ENCODE measurements at places on chromosomes 3 and 15.

DNA sequence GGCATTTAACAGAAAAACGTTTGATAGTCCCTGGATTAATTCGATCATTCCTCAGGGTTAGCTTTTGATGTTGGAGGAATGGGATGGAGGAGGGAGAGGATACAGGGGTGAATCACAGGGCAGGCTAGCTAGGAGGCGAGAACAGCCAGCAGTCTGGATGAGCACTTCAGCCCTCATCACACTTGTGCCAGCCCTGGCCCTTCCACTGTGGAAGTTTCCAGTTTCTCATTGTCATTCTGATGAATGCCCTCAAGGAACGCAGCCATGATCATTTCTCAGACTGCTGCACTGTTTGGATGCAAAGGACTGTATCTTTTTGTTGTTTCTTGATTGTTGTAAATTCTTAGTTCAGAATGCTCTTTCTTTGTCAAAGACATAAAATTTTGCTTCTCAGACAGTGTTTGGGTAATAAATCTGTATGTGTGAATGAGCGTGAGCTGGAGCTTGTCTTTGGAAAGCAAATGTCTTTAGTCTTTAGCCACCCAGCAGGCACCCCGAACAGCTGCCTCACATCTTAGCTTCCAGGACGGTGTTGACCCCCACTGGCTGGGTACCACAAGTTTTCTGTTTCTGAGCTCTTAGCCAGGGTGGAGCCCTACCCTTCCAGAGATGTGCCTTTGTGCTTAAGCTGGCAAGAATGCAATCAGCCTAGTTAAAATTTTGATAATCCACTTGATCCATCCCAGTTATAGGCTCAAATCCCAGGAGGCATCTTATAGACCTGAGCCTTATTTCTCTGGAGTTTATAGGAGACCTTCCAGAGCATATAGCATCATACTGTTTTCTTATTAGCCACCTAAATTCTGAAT lies 121.1 kb downstream of the PDCD6IP start:
- no peak for DNase-seq

DNA sequence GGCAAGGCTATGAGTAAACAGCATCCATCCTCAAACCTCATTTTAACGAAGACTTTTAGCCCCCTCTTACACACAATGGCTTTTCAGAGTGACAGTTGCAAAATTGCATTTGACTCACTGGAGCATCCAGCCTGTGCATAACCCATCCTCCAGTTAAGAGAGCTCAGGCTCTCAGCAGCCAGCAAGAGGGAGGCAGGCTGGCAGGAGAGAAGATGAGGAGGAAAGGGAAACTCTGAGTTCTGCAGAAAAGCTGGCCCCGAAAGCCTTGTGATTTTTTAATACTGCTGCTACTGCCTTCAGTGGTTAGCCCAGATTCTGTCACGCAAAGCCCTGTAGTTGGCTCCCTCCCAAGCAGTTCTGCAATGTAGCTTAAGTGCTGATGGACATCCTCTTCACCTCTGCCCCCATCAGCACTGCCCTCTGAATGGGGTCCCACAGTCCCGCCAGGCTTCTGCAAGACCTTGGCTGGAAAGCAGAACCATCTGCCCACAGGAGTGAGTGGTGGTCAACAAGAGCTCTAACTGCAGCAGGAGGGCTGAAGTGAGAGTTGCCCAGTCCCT lies 371.3 kb downstream of the EPHB1 start:
- no peak for DNase-seq

DNA sequence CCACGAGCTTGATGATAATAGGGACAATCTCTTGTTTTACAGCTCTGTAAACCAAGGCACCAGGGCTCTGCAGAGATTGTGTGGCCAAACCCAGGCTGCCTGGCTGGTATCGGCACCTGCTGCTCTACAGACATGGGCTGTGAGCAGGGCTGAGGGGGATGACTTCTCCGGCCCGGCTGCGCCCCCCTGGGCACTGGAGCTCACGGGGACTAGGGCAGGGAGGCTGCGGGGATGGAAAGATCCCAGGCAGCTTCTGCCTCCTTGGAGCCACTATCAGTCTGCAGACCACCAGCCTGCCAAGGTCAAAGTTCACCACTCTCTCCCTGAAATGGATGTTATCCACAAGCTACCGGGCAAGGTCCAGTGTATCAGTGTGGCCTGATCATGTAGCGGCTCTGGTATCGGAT lies 22.0 kb upstream of the PIGZ start:
- DNase-seq: no peak

DNA sequence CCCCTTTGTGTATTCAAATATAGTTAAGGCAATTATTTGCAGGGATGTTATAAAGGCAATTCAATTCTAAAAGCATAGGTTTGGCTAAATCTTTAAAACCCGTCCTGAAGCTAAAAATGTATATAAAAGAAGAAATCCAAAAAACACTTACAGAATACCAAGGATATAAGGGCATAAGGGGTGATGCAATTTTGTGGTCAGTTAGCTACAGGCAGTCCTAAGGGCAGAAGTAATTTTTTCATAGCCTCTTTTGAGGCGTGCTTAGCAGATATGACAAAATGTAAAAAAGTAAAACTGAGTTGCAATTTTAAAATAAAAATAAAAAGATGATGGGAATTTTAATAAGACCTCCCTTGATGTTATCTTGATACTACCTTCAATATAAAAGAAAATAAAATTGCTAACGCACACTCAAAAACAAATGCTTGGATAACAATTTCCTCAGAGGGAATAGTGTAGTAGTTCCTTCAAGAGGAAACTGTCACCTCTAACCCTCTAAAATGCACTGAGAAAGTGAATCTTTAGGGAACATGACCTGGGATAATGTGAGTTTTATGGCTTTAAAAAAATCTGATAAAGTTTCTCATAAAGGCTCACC lies 104.2 kb downstream of the MYH15 start:
- DNase-seq: no peak

DNA sequence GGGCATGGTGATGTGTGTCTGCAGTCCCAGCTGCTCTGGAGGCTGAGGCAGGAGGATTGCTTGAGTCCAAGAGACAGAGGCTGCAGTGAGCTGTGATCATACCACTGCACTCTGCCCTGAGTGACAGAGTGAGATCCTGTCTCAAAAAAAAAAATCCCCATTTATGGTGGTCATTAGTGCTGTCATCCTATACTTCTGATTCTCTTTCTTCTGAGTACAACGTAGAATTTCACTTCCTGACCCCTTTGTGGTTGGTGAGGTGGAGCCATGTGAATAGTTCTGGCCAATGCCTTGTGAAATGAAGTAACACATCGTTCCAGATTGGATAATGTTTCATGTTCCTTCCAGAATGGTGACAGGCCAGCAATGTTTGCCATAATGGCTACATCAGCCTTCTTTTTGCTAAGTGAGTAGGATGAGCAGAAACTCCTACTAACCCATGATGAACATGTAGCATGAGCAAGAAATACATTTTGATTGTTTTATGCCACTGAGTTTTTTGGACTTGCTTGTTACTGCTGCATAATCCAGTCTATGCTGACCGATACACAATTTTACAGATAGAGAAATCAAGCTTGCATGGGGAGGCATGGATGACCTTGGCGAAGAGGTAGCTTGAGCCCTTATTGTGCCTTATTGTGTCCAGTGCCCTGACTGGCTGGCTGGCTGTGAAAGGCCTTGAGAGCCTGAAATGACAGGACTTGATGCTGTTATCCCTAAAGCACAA lies 30.9 kb upstream of the TLE3 start:
- no peak for DNase-seq

DNA sequence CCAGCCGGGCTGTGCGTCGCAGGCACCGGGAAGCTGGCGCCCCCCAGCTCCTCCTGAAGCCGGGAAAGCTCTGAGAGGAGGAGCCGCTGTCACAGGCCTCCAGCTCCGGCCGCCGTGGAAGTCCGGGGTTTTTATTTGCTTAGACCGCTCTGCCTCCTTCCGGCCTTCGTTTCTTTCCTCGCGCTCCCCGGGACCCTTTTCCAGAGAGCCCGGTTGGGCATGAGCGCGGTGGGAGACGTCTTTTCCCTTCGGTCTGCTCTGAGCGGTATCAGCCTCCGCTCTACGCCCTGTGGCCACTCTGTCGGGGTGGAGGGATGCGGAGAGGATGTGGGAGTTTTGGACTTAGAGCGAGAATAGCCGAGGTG lies 559 bp downstream of the SENP5 start:
- DNase-seq: peak; percentile 0

DNA sequence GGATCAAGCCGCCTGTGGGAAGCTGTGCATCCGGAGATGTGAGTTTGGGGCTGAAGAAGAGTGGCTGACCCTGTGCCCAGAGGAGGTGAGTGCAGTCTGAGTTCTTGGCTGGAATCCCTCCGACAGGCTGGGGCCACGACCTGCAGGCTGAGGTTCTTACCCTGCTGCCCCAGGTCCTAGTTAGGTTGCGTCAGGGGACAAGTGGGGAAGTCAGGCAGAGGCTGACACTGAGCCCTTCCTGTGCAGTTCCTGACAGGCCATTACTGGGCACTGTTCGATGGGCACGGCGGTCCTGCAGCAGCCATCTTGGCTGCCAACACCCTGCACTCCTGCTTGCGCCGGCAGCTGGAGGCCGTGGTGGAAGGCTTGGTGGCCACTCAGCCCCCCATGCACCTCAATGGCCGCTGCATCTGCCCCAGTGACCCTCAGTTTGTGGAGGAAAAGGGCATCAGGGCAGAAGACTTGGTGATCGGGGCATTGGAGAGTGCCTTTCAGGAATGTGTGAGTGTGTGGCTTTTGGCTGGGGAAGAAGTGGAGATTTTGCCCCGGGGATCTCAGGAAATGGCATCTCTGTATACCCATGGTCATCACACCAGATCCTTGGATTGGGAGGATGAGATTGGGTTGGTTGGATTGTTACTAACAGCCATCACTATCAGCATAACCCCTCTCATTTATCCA lies 1.3 kb downstream of the PPM1M start:
- DNase-seq: no peak

DNA sequence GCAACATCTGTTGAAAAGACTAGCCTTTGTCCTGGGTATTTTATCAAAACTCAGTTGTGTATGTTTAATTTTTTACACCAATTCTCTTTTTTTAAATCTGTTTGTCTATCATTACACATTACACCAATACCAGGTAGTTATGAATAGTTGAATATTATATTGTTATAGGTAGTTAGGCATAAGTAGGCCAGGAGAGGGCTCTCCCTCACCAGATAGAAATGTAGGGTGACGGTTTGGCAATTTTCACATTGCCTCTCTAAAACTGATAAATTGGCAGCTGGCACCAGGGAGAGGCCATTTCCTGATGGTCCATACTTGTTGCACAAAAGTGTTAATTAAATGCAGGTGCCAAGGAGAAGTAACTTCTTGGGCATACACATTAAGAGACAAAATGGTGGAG lies 483.1 kb upstream of the EPHA6 start:
- no peak for DNase-seq

GRCh38 chr3:140424726-140425125 lies 253.1 kb upstream of the TRIM42 start:
- no peak for DNase-seq

DNA sequence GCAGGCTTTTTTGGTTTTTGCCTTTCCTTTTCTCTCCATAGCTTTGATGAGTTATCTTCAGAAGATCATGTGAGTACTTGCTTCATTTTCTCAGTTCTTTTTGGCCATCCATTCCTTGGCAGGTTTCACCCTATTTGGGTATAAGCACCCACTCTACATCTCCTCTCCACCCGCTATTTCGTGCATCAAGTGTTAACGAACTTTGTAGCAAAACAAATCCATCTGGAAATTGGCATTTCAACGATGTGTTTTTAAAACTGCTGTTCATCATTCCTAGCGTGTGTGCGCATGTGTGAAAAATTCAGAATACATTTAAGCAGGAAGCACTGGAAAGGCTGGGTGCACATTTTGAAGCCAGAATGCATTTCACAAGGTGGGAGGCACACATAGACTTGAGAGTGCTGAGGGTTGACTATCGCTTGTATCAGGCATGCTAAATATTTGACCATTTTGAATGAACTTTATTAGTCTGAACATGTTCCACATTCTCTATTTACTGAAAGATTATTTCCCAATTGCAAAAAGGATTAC lies 89.7 kb upstream of the FHIT start:
- DNase-seq: no peak

DNA sequence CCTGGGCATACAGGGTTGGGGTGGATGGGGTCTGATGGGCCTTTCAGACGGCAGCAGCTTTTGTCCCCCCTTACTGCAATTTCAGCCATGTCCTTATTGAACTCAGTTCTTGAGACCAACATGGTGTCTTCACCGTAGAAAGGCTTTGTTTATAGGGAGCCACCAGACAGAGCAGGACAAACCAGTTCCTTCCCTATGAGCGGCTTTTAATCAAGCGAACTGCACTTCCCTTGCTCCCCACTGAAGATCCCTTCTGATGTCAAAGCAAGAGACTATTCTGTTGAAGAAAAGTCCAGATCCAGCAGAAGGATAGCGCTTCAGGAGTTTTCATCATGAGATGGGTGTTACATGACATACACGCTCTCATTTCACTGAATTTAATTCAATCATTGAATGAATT lies 100.4 kb downstream of the CD47 start:
- no peak for DNase-seq

GRCh38 chr3:2910997-2911396 lies 199.2 kb downstream of the IL5RA start:
- DNase-seq: no peak

DNA sequence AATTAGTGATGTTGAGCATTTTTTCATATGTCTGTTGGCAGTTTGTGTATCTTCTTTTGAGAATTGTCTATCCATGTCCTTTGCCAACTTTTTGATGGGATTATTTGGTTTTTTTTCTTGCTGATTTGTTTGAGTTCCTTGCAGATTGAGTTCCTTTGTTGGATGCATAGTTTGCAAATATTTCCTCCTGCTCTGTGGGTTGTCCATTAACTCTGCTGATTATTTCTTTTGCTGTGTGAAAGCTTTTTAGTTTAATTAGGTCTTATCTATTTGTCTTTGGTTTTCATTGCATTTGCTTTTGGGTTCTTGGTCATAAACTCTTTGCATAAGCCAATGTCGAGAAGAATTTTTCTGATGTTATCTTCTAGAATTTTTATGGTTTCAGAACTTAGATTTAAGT lies 414.6 kb downstream of the EPHA6 start:
- no peak for DNase-seq

DNA sequence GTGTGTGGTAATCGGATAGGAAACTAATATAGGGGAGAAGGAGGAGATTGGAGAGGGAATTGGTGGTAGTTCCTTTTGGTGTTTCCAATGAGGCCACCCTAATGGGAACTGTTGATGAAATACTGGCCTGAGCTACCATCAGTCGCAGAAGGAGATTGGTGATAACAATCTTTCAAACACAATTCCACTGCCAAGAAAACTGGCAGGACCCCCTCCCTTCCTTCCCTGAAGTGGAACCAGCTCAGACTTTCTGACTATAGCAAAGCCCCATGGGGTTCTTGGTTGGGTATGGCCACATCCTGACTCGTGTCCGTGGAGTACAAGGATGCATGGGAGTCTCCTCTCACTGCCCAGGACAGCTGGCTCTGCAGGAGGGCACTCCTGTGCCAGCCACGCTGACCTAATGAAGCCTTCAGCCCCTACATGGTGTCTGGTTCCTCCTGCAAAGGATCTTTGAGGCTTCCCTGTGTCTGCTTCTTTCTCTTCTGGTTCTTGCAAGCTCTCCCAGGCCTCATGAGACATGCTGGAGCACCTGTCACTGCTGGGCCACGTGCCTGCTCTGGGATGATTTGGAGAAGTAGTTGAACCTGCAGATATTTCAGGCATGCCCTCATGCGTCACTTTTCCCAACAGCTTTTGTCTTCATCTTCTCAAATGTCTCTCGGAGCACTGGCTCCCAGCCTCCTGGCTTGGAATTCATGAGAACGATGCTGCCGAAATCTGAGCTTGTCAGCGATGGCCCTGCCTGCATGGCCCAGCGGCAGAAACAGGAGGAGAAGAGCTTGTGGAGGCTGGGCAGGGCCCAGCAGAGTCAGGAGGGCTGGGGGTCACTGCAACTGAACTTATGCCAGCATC lies 90.0 kb upstream of the ADPGK start:
- DNase-seq: no peak

- no peak for DNase-seq
These were observed 4.5 kb upstream of the MRPS22 start for GRCh38 chr3:139339219-139339906.

Measured in stimulated activated CD8-positive, alpha-beta memory T cell treated with anti-CD3 and anti-CD28 coated beads, Interleukin-4, amount 100 ng/mL, for 1 hour (primary cell).